ENCODE measurements at places on chromosomes 2 and 18.
A peak's percentile ranks its signal among the peaks of the same experiment; 100 is the strongest.

GRCh38 chr2:189188115-189188805, 8.7 kb upstream of the COL5A2 start:
- DNase-seq: no peak

GRCh38 chr2:218745160-218745558, 34.5 kb downstream of the TTLL4 start:
- peak; percentile 7 for DNase-seq

GRCh38 chr2:235626658-235627057, 132.8 kb downstream of the AGAP1 start:
- no peak for DNase-seq

- no peak for DNase-seq
These were observed 1268.3 kb upstream of the ACVR2A start for GRCh38 chr2:146576339-146577111.

DNA sequence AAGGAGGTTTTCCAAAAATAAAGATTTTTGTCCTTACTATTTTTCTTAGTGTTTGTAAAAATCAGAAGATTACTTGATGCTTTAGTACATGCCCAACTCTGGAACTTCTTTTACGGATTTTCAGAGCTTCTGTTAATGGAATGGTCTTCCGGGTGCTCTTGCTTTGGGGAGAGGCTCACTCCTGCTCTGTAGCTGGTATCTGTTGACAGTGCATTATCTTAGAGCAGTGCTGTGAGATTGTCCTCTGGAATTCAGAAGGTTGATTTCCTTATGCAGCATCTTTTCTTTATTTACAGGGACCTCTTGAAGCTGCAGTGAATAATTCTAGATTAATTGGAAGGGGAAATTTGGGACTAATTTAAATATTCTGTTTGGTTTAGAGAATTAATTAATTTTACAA, 4.6 kb downstream of the MAPRE2 start:
- DNase-seq: no peak

GRCh38 chr18:49731860-49732311, 81.4 kb downstream of the ACAA2 start:
- no peak for DNase-seq

DNA sequence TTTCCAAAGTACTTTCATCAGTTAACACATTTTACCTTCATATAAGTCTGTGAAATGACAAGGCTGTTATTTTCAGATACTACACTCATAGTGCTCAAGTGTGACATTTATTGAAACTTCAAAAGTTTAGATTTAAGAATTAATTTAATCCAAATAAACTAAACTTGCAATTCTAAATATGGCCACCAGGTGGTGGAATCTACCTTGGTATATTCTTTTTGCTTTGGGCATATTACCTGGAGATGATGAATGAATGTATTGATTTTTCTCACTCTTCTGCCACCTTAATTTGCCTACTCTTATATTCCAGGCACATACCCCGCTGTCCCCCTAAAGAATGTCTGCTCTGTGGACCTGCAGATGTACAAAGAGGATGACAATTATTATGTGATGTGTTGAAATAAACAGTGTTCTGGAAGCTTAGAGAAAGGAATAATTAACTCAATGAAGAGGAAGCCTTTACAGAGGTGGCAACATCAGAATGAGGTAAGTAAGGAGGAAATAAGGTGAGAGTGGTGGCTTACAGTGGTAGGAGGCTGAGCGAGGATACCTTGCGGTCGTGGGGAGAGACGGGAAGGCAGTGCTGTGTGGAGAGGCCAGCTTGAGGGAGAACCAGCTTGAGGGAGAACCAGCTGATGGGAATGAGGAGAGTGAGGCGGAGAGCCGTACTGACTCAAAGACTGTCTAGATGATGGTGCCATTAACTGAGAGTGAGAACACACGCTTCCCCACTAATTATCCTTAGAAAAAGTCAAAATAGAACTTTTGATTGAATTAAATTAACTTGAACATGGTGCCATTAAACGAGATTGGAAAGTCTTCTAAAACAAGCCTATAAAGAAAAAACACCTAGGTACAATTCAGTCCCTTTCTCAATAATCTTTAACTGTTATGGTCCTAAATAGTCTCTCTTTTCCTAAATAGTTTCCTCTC, 179.5 kb downstream of the CELF4 start:
- DNase-seq: no peak

DNA sequence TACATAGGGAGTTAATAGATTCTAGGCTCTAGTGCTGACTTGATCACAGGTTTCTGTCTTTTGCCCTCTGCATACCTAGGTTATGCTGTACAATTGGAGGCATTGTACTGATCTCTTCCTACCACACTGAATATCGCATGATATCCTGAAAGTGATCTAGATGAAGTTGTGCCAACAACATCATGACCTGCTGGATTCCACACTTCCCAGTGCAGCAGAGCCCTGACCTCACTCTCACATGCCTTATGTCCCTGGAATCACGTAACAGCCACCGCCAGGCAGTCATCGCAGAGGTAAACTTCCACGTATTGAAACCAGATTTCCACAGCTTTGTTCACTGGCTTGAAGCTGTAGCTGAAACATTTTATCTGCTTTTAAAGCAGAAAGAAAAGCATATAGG, 214.0 kb downstream of the ANKRD30B start:
- DNase-seq: no peak

DNA sequence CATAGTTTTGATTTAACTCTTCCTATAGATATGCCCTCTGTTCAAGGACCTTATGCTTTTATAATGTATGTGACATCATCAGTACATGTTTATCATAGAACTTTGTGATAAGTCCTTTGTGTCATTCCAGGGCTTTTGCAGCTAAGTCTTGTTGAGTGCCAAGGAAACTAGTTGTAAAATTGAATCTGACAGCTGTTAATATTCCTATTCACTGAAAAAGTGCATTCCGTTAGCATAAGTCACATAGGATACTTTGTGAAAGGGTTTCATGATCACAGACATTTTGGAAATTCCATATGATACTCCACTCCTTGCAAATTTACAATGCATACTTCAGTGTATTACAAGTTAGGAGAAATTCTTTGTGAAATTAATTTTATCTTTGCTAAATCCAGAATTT, 503.4 kb downstream of the CCDC85A start:
- no peak for DNase-seq

- DNase-seq: no peak
These were observed 17.4 kb downstream of the COPS7B start for GRCh38 chr2:231803501-231804138.

GRCh38 chr2:1339388-1340140, 73.7 kb upstream of the TPO start:
- DNase-seq: no peak

GRCh38 chr2:219747637-219748036, 120.2 kb downstream of the SLC4A3 start:
- DNase-seq: no peak

GRCh38 chr2:110770959-110771431, 38.6 kb downstream of the ACOXL start:
- DNase-seq: no peak

Measured in frontal cortex (tissue), 4 donors.